ENCODE measurements at places on chromosomes 3 and 15.

DNA sequence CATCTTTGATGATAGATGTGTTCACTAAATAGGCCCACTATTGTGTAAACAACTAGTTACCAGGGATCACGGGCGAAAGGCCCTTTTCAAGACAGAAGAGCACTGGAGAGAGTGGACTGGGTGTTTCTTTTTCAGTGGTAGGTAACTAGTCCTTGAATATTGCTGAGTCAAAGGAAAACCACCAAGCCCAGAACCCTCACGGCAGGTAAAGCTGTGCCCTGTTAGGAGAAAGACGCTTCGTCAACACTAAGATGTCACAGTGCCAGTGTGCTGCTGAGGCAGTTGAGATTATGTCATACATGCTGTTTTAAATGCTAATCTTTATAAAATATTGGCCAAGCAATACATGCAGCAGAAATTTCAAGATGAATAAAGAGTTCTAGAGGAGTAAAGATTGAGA lies 578.6 kb downstream of the PYDC2 start:
- no peak for DNase-seq

- no peak for DNase-seq
These were observed 26.2 kb downstream of the FAM43A start for GRCh38 chr3:194711913-194712312.

DNA sequence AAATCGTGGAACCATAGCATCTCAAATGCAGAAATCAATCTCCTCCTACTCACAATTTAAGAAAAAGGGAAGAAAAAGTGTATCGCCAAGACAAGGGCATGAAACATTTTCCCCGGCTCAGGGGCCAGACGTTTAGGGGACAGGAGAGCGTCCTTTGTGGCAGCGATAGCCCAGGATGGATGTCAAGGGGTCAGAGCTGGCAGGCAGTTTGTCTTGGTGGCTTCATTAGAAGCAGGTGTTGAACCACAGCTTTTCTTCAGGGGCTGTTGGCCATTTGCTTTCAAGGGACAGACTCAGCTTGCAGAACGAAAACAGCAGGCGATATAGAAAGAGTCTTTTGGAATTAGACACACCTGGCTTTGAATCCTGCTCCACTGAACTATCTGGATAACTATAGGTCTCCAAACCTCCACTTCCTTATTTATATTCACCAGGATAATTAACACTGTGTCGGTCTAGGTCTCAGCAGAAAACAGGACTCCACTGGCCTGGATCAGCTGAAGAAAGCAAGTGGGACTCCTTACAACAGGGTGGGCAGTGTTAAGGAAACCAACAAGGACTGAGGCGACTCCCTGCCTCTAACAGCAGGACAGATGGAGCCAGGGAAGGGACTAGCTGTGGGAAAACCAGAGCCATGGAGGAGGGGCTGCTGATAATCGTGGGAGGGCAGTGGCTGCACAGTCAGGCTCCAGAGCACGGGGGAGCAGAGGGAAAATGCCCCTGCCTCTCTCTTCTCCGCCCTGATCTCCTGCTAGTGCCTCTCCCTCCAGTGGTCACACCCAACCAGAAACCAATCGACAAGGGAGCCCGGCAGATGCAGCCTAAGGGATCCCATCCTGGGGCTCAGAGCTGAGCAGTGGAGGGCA lies 123.6 kb downstream of the LIPC start:
- no peak for DNase-seq

GRCh38 chr3:152295344-152295743 lies 26.6 kb downstream of the MBNL1 start:
- DNase-seq, result no peak

GRCh38 chr3:129277829-129278271 lies 820 bp upstream of the HMCES start:
- no peak for DNase-seq

DNA sequence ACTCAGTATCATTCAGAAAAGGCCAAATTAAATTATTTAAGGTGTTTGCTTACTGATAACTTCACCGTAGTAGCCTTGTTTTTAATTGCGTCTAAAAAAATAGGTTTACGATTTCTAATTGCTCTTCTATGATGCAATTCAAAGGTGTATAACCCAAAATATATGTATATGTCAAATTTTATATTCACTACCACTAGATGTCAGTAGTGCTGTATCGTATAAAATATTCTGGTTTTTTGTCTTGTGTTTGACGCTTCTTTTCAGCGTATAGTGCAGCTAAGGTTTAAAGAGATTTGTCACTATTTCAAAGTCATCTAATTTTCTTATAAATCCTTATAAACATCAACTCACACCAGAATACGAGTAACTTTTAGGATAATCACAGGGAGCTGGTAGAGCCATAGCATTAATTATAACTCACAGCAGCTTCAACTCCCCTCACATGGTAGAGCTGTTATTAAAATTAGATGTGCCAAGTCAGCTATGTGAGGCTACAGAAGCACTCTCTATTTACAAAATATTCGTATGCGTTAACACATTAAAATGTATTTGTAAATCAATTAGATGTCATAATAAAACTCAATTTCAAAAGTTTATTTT lies 3.5 kb downstream of the PFN2 start:
- no peak for DNase-seq

DNA sequence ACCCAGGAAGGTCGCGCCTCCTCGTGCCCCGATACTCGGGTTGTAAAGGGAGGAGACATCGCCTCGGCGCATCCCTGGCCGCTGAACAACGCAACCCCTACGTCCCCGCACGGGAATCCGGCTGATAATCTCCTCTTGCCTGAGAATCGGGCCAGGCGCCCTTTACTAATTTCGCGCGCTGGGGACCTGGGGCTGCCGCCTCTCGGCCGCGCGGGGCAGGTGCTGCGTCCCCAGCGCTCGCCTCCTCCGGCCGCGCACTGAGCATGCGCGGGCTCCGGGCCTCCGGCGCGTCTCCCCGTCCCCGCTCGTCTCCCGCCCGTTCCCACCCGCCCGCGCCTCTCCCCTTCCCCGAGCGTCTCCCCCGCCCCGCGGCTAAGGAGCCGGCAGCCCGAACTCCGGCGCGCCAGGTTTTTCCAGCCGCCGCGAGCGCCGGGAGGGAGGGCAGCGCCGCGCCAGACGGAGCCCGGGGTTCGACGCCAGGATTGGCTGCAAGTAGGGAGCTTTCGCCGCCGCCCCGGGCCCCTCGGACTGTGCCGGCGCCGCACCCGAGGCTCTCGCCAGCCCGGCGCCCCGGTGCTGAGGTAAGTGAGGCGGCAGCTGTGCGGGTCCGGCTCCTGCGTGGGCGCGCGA lies at the start of gene CNTN4:
Gene CNTN4, plus strand, starts transcription at position 469 of the 630 bp plus-strand sequence.
- DNase-seq, result no peak

- DNase-seq, result no peak
These were observed 148.5 kb downstream of the WDR76 start for GRCh38 chr15:43975326-43975725.

DNA sequence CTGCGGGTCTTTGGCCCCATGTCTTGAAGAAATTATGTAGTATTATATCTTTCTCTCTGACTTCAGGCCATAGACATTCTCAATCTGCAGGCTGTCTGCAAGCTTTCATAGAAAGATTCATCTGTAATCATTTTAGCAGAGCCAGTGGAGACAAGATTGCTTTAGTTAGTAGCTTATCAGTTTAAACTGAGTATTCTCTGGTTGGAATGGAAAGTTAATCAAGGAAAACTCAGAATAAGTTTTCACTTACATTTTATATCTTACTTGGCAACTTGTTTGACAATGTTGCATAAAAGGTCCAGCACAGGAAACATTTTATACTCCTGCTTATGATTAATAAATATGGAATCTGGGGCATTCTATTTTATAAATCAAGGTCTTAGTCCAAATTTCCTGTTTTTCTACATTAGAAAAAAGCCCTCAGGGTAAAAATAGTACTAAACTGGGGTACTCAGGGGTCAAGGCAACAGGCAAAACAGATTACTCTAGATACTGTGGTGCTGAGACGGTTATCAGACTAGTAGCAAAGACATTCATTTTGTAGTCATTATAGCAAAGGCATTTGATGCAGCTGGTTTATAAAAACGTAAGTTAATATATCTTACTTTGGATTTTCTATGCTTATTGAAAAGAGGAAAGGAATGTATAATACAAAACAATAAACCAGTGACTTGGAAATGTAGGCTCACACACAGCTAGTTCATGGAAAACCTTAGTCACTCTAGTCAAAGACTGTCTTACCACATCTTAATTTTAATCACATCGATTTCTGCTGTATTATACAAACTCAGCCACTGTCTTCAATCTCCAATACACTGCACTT lies 45.2 kb upstream of the FILIP1L start:
- DNase-seq, result no peak

DNA sequence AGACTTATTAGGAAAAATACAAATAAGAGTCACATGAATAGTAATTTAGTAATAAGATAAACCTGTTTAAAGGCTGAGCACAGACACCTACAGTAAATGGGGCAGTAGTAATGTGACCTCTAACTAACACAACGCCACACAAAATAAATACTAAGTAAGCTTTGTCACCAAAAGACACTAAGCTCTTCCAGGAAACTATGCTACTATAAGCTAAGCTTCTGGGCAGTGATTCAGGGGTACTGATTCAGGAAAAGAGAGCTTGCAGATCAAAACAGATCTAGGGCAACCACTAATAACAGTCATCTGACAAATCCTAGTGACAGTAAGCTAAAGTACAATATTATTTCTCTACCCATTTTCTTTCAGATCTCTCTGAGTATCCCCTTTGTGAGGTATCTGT lies 68.8 kb downstream of the PLOD2 start:
- DNase-seq, result no peak

GRCh38 chr3:126106336-126107202 lies 22.6 kb upstream of the SLC41A3 start:
- no peak for DNase-seq

DNA sequence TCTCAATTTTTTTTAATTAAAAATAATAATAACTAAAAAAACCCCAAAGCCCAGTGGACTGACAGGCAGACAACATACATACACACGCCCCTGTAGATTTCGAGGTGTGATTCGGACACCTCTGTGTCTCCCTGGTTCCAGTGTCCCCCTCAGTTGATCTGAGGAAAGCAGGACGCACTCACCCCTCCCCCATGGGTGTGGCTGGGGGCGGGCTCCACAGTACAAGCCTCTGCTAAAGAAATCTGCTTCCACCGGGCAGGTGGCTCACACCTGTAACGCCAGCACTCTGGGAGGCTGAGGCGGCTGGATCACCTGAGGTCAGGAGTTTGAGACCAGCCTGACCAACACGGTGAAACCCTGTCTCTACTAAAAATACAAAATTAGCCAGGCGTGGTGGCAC lies 33.8 kb upstream of the BLM start:
- DNase-seq, result no peak

GRCh38 chr15:93414576-93415231 lies 325.7 kb upstream of the RGMA start:
- DNase-seq, result no peak

GRCh38 chr15:94535298-94536048 lies 304.1 kb downstream of the MCTP2 start:
- no peak for DNase-seq

GRCh38 chr3:47741925-47742324 lies 39.8 kb downstream of the SMARCC1 start:
- no peak for DNase-seq

DNA sequence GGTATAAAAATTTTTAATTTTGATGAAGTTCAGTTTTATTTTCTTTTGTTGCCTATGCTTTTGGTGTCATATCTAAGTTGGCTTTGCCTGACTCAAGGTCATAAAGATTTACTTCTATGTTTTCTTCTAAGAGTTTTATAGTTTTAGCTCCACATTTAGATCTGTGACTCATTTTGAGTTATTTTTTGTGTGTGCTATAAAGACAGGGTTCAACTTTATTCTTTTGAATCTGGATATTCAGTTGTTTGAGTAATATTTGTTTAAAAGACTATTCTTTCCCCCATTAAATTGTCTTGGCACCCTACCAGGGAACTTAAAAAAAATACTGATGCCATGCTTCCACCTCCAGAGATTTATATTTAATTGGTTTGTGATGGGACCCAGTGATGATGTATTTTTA lies 4.0 kb downstream of the MAP3K13 start:
- no peak for DNase-seq

DNA sequence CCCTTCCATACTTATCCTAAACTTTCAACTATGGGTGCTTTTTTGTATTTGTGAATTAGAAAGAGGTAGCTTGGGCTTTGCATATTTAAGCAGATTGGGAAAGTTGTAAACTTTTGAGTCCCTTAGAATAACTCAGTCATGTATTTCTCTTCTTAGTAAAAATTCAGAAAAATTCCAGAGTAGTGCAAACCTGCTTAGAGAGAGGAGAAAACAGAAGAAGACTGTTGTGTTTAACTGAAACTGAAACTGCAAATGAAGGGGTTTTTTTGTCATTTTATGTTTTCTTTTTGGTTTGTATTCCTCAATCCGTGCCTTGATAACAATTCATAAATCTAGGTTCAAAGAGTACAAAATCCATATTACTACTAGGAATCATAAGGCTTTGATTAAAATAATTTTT lies 31.3 kb downstream of the CD200 start:
- no peak for DNase-seq

DNA sequence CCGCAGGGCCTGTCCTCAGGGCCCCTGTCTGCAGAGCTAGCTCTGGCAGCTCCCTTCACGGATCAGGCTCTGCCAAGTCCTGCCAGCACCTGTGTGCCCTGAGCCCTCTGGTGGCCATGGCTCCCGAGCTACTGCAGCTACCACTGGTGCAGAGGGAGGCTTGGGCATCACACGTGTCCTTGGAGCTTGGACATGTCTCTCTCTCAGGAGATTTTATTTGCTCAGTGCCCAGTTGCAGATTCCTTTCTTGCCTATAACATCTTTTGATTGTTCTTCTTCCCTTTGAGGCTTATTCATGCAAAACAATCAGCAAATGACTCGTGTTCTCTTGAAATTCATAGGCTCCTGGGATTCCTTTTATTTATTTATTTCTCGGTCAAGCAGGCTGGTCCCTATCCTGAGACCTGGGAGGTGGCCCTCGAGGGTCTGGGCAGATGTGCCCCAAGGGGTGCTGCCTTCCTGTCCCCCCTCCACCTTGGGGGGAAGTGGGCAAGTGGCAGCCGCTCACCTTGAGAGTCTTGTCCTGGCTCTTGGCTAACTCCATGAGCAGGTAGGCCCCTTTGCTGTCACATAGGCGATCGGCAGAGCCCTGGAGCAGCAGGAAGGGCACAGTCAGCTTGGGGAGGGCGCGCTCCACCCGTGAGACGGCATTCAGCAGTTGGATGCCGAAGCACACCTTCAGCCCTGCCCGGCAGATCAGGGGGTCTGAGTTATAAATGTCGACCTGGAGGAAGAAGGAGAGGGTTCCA lies 21.9 kb downstream of the ABTB1 start:
- DNase-seq, result no peak

DNA sequence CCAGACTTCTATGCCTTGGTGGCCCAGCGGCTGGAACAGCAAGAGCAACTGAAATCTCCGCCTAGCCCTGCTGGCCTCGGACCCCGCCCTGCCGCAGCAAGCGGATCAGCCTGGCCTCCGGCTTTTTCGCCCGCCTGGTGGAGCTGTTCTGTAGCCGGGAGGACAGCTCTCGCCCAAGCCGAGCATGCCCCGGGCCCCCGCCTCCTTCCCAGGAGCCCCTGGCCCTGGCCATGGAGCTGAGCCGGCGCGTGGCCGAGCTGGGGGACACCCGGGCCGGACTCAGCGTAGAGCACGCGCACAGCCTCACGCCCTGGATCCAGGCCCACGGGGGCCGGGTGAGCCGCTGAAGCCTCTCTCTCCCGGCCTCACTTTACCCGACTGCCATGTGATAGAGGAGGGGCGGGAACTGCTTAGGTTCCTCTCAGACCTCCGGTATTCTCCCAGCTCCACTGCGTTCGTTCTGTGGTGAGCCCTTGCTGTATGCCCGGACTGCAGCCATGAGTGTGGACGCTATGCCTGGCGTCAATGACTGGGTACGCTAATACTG lies 24.1 kb upstream of the MRPL3 start:
- DNase-seq, result no peak

- no peak for DNase-seq
These were observed 114.3 kb downstream of the TGFBR2 start for GRCh38 chr3:30720586-30721313.

Measured in activated CD4-positive, CD25-positive, alpha-beta regulatory T cell (primary cell).